ENCODE measurements at places on chromosomes 12 and 14.
A peak's percentile ranks its signal among the peaks of the same experiment; 100 is the strongest.

DNA sequence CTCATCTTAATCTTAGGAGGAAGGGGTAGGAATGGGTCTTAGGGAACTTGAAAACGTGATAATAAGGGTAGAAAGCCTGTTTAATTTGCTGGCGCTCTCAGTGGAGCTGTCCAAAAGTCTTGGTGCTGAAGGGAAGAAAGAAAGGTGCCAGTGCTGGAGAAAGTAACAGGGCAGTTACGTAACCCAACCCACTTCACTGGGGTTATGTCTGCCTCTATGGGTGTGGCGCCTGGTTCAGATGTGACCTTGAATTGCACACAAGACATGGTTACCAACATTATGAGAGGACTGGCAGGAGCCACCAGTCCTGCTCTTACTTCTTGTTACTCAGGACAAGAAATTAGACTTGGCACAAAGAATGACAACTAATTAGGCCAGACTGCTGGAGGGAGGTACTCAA lies 18.6 kb upstream of the GPATCH2L start:
- DNase-seq: no peak

DNA sequence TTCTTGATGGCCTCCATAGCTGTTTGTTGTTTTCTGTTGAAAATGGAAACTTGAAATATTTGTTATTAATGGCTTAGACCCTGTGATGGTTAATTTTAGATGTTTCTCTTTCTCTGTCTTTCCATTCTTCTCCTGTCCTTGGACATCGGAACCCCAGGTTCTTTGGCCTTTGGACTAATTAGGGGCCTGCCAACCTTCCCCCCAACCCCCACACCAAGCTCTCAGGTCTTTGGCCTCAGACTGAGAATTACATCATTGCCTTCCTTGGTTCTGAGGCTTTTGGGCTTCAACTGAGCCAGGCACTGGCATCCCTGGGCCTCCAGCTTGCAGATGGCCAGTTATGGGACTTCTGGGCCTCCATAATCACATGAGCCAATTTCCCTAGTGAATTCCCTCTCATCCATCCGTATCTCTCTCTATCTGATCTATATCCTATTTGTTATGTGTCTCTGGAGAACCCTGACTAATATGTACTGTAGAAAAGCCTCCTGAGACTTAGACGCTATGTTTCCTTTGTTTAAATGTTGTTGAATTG lies 71.6 kb downstream of the FGD4 start:
- DNase-seq: no peak

DNA sequence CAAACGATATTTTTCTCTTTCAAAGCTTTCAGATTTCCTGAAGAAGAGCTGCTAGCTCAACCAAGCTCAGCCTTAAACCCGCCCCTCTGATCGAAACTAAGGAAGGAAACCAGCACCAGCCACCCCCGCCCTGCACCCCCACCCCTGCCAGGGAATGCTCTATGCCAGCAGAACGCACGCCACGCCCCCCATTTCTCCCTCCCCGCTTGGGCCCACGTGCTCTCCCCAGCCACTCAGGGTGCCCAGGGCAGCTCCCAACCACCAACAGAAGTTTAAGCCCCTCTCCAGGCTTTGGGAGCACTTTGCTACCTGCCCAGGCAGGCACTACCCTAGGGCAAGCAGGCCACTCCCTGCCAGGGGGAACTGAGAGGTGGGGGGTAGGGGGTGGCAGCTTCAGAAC lies 18.8 kb upstream of the KRT78 start:
- DNase-seq: peak; percentile 34

DNA sequence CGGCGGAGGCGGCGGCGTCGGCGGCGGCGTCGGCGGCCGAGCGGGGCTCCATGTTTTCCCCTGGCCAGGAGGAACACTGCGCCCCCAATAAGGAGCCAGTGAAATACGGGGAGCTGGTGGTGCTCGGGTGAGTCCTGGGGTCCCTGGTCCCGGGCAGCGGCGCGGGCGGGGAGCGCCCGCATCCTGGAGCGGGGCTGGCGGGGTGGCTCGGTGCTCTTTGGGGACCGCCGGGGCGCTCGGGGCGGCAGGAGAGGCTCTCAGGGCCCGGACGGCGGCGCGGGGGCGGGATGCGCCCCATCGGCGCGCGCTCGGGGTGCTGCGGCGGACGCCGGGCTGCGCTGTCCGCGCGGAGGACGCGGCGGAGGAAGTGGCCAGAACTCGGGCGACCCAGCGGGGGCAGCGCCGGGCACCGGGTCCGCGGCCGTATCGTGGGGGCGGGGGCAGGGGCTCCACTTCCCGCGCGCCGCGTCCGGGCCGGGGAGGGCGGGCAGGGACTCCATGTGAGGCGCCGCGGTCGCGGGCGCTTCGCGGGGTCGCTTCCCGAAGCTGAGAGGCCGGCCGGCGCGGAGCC lies 485 bp downstream of the PELI2 start:
- DNase-seq: no peak

DNA sequence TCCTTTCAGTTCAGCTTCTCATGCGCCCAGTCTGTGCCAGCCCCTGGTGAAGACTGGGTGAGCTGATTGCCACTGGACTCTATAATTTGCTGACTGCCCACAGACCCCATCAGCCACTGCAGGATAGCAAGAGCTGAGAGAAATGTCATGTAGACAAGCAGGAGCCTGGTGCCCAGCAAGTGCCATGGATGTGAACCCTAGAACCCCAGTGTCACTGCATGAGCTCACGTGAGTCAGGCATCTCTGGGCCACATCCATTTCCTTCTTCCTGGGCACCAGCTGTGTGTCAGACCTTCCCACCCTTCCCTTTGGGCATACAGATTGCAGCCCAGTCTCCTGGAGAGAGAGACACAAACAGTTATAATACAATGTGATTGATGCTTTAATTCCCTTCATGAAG lies 73.8 kb downstream of the NTF3 start:
- DNase-seq: no peak
